Stimulated activated CD8-positive, alpha-beta memory T cell treated with anti-CD3 and anti-CD28 coated beads, Interleukin-4, amount 100 ng/mL, for 1 hour (primary cell): ENCODE measurements at places on chromosomes 16 and 17.

GRCh38 chr17:40072735-40073346, 10.1 kb downstream of the THRA start:
- DNase-seq = no peak

DNA sequence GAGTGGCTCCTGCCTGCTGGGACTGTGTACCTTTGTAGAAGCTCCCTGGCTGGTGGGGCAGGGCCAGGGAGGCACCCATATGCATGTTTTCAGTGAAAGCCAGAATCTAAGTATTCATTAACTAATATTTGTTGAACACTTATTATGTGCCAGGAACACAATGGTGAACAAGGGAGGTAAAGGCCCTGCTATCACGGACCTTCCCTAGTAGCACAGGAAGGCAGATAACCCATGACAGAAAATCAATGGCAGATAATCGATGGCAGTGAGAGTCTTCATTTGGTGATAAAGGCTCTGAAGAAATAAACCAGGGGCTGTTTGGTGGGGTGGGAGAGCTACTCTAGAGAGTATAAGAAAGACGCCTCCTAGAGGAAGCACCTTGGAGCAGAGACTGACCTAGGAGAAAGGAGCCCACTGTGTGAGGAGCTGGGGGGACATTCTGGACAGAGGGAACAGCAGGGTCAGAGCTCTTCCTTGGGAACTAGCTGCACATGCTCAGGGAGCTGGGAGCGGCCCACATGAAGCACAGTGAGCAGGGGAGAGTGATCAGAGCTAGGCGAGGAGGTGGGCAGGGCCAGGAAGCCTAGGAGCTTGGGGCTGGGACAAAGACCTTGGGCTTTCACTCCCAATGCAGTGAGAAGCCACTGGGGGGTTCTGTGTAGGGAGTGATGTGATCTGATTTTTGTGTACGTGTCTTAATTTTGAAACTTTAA, 78.5 kb downstream of the SPECC1 start:
- DNase-seq = no peak

DNA sequence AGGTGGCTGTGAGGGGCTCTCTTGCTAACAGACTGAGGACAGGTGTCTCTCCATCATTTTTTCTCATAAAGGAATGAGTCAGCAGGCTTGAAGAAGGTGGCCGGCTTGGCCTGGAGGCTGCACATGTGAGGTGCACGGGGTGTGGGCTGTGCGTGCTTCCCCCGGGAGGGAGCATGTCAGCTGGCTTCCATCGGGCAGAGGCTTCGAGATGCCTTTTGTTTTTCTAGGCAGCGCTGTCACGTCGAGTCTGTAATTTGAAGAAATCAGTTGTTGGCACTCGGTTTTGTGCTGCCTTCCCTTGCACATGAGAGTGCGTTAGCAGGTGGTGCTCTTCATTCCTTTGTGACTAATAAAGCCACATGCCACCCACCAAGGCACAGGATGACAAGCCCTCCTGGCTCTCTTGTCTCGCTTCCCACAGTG, 89.7 kb downstream of the NPIPB11 start:
- no peak for DNase-seq

GRCh38 chr17:68906638-68907037, 48.6 kb downstream of the ABCA8 start:
- DNase-seq = no peak

DNA sequence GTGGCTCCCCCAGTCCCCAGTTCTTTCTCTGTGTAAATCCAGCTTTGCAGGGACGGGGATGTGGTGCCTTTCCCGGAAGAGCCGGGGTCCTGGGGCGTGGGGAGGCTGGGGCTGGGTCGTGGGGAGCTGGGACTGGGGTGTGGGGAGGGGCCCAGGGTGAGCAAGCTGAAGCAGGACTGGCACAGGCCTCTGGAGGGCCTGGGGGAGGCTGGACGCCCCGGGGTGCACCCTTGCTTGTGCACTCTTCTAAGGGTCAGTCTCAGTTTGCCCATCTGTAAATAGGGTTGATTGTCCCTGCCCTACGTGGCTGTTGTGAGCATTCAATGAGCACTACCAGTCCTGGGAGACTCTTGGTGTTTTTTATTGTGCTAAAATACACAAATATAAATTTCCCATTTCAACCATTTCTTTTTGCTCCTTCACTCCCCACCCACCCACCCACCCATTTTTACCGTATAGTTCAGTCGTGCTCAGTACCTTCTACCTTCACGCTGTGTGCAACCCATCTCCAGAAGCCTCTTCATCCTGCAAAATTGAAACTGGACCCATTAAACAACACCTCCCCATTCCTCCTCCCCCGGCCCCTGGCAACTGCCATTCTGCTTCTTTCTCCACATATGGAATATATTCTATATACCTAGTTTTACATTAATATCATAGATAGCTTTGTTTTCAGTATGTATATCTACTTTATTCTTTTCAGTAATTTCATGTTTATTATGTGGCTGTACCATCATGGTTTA, 7.8 kb upstream of the TBC1D3B start:
- no peak for DNase-seq

DNA sequence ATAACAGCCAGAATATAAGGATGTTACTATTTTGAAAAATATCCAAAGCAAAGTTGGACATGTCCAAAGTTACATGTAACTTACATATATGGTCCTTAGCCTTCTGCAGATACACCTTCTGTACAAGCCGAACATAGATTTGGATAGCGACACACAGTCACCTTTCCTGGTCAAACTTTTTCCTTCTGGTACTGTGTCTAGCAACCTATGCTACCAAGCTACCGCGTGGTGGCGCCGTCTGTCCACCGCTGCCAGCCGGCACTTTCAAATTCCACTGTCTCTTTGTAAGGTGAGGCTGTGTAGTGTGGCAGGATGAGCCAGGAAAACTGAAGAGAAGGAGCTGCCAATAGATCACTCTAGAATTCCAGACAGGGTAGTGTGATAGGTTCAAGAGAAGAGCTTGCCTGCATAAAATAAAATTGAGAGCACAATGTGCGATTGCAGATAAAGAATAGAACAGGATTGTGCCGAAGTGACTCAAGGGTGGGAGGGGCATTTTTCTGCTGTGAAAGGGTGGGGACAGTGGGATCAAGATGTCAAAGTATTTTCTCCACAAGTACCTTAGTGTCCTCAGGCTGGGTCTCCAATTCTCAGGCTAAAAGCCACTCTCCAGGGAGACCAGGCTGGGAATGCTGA, 366.9 kb downstream of the SLC39A11 start:
- DNase-seq = no peak

DNA sequence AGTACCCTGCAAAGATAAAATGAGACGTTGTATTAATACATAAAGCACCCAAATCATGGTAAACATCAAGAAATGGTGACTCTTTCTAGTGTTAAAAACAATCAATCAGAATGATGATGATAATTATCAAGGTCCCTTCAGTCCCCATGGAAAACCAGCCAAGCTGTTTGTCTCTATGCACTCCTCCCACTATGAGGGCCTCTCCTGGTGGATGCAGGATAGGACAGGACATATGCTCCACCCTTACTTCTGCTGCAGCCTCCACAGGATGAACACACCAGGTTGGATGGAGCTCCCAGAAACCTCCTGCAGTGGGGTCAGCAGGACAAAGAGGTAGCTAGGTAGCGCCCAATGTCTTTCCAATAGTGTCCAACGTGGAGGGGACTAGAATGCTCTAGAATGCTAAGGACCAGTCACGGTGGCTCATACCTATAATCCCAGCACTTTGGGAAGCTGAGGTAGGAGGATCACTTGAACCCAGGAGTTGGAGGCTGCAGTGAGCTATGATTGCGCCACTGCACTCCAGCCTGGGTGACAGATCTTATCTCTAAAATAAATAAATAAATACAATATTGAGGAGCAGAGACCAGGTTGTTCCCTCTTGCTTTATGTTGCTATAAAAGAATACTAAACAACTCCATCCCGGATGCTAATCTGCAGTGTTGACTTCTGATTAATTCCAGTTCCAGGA, 9.9 kb upstream of the KDM8 start:
- DNase-seq = no peak
